Stimulated activated CD4-positive, alpha-beta T cell treated with anti-CD3 and anti-CD28 coated beads, Interleukin-2, amount 100 ng/mL, for 24 hours (primary cell): ENCODE measurements at places on chromosomes 4 and X.
A peak's percentile ranks its signal among the peaks of the same experiment; 100 is the strongest.

DNA sequence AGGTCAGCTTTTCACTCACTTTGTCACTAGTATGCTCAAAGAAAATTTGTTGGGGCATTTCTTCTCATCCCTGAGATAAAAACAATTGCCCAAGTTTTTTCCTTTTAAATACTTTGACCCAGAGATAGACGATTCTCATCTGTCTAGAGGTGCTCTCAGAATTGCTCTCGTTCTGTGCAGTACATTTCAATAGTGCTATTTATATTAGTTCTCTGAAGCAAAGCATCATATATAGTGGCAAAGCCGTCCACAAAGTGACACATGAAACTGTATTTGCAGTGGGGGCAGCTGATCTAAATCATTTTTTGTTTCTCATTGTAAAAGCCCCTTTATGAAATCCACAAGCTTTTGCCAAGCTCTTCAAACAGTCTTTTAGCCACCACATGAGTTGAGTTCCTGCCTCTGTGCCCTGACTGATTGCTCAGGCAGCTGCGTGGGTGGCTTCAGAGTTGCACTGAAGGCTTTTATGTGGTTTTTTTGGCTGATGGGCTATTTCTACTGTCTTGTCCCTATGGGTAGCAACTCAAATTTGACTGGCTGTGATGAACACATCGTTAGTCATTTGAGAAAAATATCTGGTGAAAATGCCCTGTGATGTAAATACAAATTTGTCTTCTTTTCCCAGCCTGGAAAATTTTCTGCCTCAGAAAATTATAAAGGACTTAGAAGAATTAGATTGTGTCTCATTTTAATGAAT, 119.1 kb upstream of the OTUD4 start:
- peak; percentile 78 for DNase-seq

- DNase-seq = peak; percentile 10
Measured at GRCh38 chr4:53920116-53920515, 144.3 kb downstream of the CHIC2 start.

DNA sequence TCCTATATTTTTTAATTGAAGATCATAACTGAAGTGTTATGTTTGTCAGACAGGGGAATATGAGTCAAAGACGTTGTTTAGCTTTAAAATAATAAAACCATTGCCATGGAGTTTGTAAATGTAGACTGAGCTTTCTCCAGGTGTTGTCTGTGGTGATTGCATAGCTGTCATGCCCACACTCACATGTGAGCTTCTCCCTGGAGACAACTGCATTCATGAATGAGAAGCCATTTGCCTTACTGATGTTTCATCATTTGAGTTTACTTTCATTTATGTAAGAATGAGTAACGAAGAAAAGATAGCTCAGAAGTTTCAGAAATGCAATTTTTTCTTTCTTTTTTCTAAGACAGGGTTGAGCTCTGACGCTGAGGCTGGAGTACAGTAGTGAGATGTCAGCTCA, 339.1 kb downstream of the GALNTL6 start:
- DNase-seq = no peak

- DNase-seq = no peak
Measured at GRCh38 chrX:37847733-37848197, 394 bp upstream of the DYNLT3 start.

- DNase-seq = no peak
Measured at GRCh38 chrX:2445662-2446623, 54.8 kb downstream of the DHRSX start.

DNA sequence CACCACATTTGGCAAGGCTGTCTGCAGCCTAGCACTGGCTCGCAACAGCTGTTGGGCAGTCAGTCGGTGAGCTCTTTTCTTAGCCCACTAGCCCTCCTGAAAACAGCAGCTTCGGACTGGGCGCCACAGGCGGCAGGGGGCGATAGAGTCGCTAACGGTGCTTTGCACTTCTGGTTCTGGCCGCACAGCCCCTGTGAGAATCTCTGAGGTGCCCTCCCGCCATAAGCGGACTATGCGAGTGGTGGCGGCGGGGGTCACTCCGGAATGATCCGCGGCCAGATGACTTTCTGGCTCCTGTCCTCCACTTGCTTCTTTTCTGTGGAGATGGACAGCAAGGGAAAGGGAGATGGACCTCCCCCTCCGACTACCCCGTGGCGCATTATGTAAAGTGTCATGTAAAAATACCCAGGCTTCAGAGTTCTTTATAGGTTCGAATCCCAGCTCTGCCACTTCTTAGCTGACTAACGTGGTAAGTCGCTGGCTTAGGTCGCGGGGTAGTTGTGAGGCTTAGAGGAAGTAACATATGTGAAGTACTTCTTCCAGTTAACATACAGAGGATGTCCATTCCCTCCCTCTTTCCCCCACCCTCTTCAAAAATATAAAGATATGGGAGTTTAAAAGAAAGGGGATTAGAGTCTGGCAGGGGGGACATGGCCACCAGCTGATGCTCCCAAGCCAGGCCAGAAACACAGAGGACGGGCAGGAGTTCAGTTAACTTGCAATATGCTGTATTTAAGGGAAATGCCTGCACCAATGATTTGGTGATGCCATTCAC, 11.0 kb downstream of the ARHGAP36 start:
- DNase-seq = no peak

- DNase-seq = no peak
Measured at GRCh38 chr4:3261411-3262207, 12.7 kb downstream of the MSANTD1 start.

DNA sequence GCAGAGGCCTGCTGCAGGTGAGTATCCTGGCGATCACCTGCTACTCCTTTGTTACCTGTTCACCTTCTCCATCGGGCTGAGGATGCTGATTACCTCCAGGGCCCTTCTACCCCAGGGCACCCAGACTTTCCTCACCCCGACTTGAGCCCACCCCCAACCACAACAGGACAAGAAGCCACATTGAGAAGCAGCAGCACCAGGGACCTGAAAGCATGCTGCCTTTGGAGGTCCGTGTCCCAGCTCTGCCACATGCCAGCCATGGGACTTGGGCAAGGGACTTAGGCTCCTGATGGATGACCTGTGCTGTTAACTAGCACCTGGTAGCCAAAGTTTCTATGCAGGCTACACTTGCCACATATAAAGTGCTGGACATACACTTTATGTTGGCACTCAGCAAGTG, 89.7 kb downstream of the CPZ start:
- DNase-seq = no peak

GRCh38 chrX:54029529-54030143, 14.6 kb downstream of the PHF8 start:
- DNase-seq = no peak

DNA sequence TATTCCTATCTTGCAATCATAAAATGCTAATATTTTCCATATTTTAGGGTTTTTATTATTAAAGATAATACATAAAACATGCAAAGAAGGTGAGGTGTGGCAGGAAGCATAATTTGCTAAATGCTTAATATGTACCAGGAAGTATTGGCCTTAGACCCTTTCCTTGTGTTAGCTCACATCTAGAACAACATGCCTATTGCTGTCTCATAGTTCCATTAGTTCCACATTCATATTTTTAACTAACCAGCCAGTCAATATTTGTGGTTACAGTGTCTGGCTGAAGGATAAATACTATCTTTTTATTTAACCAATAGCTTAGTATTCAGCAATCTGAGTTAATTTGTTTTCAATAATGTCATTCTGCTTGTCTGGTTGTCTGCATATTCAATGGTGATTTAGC, 432.6 kb downstream of the INPP4B start:
- DNase-seq = no peak

GRCh38 chr4:76280488-76281441, 25.8 kb upstream of the STBD1 start:
- no peak for DNase-seq

- no peak for DNase-seq
Measured at GRCh38 chrX:135581496-135581895, 61.0 kb downstream of the INTS6L start.

DNA sequence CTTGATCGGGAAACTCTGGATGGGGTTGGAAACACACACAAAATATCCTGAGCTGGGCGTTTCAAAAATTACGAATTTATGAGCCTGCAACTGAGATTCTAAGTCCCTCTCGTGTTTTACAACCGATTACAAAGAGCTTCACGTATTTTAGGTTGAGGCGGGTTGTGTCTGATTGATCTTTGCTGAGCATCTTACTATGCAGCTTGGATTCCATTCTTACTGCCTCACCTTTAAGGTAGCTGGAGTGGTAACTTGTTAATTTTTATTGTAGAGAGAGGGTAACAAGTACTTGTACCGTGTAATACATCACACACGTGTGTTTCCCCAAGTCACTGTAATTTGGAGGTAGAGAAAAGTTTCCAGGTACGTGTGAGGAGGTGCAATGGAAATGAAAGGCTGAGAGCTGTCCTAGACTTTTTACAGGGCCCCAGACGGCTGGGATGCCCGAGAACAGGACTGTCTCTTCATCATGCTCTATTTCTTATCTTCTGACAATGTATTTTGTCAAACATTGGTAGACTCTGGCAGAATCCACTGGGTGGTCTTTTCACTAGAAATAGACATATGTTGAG, 97.8 kb upstream of the TENM3 start:
- no peak for DNase-seq

- DNase-seq = no peak
Measured at GRCh38 chrX:153593811-153594500, 5.0 kb downstream of the CCNQ start.

DNA sequence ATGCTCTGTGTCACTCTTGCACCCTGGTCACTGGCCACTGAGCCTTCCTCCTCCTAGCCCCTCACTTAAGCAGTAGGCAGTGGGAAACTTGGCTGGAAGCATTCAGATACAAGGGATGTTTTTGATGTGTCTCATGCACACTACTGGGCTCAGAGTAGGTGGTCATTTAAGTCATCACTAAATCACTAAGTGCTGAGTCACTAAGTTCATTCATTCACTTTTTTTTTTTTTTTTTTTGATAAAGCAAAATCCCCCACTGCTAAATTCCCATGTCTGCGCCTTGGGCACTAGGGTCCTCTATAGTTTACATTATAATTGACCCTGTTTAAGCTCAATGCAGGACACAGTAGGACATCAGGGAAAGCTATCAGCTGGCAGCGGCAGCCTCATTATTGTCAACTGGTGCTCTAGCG, 182.4 kb upstream of the MBNL3 start:
- no peak for DNase-seq

GRCh38 chr4:85886665-85887064, 411.7 kb downstream of the ARHGAP24 start:
- DNase-seq = no peak

DNA sequence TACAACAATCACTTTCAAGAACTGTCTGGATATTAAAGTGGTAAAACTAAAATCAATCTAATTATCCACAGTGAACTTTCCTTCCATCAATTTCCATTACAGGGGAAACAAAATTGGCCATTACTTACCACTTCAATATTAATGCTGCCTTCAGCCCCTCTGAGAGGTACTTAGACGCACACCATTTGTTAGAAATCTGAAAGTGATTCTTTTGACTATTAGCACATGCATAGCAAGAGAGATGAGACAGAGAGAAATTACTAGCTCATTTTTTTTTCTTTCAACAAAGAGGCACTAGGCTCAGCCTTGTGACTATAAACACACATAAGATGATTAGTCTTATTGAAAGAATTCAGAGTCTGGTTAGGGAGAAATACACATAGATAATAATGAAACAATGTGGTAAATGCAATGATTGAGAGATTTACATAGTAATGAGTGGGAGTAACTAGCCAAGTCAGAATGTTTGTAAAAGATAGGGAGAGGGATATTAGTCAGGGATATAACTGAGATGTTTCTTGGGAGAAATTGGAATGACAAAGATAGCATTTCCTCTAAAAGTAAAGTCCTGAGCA, 93.3 kb downstream of the YIPF7 start:
- no peak for DNase-seq

DNA sequence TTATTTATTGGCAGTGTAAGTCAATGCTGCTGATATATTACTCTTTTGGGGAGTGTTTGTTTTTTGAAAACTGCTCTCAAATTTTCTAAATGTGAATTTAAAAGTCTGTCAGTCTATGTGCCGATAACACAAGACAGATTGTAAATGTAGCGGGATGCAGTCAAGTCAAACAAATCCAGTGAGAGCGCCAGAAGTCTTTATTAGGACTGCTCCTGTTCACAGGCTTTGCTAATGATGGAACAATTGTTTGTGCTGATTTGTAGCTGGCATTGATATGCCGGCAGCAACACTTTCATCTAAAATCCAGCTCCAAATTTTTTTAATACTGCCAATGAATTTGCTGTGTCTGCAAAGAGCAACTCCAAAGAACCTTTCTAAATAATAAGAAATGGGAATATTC, 78.7 kb upstream of the TET2 start:
- DNase-seq = no peak

- DNase-seq = no peak
Measured at GRCh38 chr4:89492581-89493071, 185.0 kb upstream of the GPRIN3 start.

DNA sequence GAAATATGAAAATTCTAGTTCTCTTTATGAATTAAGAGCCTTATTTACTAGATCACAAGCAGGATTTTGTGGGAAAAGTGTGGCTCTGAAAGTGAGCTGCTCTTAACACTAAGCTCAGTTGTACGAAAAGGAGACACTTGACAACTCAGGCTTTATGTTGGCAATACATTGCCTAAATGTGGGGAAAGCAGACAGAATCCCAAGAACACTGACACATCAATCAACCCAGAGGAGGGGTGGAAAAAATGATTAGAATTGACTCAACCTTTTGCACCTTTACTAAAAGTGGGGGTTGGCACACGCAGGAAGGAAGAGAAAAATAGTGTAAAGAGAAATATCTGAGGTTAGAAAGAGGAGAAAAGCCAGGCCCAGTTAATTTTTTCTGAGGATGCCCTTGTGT, 61.6 kb downstream of the CHST7 start:
- no peak for DNase-seq

DNA sequence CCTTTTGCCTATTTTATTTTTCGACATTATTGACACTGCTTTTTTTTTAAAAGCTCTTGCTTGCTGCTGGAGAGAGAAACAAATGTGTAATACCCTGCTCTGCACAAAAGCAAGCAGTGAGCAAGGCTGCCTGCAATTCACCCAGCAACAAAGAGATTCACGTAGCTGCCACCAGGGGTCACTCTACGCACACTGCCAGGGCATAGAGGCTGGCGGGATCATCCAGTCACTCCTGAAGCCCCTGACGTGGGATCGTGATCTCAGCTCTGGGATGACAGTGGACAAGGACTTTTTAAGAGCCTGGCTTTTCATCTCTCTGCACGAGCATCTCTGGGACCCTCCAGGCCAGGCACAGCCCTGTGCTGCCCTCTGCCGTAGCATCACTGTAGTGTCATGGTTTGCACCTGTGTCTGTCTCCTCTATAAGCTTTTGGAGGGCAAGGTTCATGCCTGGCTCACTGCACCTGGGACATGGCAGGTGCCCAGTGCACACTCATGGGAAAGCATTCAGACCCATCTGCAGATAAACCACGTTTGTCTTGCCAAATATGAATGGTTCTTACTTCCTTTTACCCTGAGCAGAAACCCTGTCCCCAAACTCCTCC, 19.8 kb downstream of the C4orf50 start:
- DNase-seq = peak; percentile 48

GRCh38 chr4:74111990-74112389, 13.0 kb upstream of the CXCL2 start:
- DNase-seq = no peak

GRCh38 chrX:111151764-111152163, 55.8 kb downstream of the PAK3 start:
- DNase-seq = no peak

- no peak for DNase-seq
Measured at GRCh38 chr4:158824425-158825274, 55.8 kb downstream of the FNIP2 start.

- no peak for DNase-seq
Measured at GRCh38 chrX:13090027-13090338, 45.6 kb upstream of the FAM9C start.

- no peak for DNase-seq
Measured at GRCh38 chrX:98350940-98351339, 1467.2 kb downstream of the RPA4 start.

GRCh38 chrX:153882086-153882498, 3.9 kb downstream of the L1CAM start:
- DNase-seq = no peak
